ENCODE measurements at places on chromosomes 6 and 20. TPM values are rescaled to one million over a fixed set of nuclear protein-coding genes. Genes with fewer than 3 reads are reported as not detected.

PXDC1 gene
- total RNA-seq = 1.1 TPM

DEFB132 gene
- not detected for total RNA-seq

DCDC2 gene
- total RNA-seq = not detected

HLA-DPA1 gene
- total RNA-seq = 176 TPM

SEL1L2 gene
- not detected for total RNA-seq
